Stimulated activated CD8-positive, alpha-beta memory T cell treated with anti-CD3 and anti-CD28 coated beads, Interleukin-4, amount 100 ng/mL, for 1 hour (primary cell): ENCODE measurements at places on chromosomes 4 and X.

- no peak for DNase-seq
These were observed 83.0 kb downstream of the FAM193A start for GRCh38 chr4:2619459-2619858.

DNA sequence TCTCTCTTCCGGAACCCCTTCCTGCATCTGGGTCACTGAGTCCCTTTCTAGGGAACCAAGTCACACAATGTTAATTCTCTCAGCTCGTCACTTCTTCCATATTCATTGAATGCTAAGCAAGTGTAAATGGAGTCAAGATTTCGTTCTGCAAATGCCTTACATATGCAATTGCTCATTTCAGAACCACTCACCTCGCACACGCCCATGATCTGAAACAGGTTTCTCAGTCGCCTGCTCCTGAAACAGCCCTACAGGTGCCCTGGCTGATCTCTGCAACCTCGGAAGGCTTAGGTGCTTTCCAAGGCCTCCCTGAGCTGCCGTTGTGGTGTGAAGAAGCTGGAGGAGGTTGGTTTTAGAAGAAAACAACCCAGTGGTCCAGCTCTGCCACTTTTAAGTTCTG, 100.8 kb upstream of the MSX1 start:
- DNase-seq, result no peak

DNA sequence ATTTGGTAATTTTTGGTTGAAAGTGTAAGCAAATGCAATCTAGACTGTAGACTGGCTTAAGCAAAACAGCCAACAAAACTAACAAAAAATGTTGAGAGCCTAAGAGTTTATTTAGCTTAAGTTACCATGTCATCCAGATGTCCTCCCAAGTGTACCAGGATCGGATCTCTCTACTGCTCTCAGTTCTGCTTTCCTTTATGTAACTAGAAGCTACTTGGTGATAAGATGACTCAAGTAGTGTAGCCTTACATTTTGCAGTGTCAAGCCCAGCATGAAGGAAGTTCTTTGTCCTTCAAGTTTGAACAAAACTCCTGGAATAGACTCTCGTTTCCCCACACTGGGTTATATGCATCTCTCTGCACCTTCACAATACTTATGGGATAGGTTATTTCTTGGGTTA, 1500.0 kb downstream of the STIM2 start:
- no peak for DNase-seq

DNA sequence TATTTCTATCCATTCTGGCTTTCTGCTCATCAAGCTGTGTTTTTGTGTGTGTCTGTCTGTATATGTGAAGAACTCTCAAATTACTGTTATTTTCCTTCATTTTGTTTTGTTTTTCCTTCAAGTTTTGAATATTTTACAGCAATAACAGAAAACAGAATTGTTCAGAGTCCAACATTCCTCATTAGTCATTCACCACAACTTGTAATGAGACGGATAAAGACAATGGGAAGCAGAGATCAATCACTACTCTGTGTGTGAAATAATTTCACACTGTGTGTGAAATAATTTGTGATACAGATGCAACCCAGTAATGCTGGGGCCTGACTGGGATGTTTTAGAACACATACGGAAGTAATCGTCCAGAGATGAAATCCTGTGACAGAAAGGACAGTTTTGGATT, 55.2 kb downstream of the HPGD start:
- no peak for DNase-seq

DNA sequence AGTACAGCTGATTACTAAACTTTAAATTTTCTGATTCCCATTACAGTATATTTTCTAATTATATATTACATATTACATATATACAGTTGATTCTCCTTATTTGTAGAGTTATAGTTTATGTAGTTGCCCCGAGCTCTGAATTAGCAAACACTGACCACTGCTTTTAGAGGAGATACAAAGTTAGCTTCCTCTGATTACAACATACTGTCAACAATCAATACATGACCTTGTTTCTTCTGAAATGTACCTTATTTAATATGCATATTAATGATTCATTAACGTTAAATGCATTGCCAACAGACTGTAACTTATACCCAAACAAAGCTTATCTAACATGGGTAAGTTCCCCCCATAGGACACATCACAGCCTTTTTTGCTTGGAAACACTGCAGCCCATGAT, 81.5 kb downstream of the ATP10D start:
- no peak for DNase-seq

DNA sequence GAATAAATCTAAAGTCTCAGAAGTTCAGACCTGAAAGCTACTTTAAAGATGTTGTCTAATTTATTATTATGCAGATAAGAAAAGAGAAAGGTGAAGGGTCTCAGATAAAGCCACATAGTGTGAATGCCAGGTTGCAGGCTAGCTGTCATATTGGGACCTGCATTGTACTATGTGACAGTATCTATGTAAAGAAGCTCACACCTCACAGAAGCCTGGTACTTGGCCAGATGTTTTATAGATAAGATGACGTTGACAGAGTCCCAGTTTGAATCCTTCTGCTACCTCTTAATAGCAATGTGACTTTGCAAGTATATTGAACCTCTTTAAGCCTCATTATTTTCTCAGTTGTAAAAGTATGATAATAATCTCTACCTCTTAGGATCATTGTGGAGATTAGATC, 227.0 kb downstream of the SPRY1 start:
- no peak for DNase-seq

DNA sequence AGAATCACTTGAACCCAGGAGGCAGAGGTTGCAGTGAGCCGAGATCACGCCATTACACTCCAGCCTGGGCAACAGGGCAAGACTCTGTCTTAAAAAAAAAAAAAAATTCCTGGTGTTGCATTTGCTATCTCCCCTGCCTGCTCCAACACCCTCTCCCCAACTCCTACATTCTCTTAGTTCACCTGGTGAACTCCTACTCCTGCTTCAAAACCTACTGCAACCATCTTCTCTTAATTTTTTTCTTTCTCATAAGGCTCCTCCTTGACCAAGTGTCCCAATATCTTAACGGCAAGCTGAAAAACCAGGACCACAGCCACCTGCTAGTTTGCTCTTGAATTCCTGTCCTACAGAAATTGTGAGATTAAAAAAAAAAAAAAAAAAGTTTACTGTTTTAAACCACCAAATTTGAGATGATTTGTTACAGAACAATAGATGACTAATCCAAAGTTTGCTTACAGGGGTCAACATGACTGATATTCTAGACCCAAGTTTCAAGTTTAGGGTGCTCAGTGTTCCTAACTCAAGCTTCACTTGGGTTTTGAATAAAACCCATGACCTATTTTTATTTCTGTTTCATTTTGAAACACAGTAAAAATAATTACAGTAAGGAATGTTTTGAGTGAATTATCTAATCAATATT, 13.1 kb upstream of the ANXA5 start:
- no peak for DNase-seq

- no peak for DNase-seq
These were observed 14.7 kb upstream of the DCHS2 start for GRCh38 chr4:154506253-154506652.

GRCh38 chr4:16869594-16870245, 28.7 kb downstream of the LDB2 start:
- DNase-seq, result no peak

DNA sequence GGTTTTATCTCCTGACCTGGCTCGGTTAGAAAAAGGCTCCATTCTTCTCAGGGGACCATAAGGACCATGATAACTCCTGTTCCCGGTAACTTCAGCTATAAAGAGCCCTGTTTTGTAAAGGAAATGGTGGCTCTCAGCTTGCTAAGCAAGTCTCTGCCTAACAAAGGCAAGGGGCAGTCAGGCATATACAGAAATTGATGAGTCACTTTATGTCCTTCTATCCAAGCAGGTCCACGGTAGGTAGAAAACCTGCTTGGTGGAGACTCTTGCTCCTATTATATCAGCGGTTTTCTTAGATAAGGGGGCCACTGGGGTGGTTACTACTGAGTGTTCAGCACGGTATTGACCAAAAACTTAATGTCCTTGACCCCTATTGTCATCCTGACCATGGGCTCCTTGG, 203.0 kb upstream of the KLF8 start:
- no peak for DNase-seq

DNA sequence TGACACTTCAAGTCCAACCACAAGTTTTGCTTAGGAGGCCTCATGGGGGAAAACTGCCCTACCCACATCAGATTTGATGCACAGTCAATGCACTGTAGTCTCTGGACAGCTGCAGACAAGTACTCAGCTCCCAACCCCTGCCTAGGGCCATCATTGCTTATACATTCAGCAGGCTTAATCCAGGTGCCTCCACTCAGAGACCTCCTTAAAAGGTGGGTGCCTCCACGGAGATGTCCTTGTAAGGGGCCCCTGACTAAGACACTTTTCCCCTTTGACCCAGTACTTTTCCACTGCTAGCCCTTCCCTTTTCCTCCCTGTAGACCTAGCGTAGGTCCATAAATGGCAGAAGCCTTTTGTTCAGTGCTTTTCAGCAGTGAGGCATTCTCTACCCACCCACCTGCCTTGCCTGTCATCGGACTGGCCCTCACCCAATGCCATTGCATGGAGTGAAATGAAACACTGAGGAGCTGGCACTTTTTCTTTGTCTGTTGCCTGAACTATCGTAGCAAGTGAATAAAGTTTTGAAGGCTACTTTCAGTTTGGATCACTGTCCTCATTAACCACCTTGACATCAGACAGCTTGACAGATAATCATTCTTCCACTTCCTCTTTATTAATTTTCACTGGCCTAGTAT, 23.8 kb upstream of the PLK4 start:
- DNase-seq, result no peak

- no peak for DNase-seq
These were observed 58.8 kb downstream of the RHOH start for GRCh38 chr4:40255393-40256281.
